Aorta (tissue), 5 donors: ENCODE measurements at places on chromosomes 2 and 18.

- no peak for DNase-seq
Observed at GRCh38 chr2:199926806-199927205, 15.7 kb downstream of the C2orf69 start.

- DNase-seq = no peak
Observed at GRCh38 chr2:51387235-51387634, 355.3 kb upstream of the NRXN1 start.

- DNase-seq = peak; percentile 81
Observed at GRCh38 chr18:74498712-74499627, 2.8 kb downstream of the CNDP2 start.

DNA sequence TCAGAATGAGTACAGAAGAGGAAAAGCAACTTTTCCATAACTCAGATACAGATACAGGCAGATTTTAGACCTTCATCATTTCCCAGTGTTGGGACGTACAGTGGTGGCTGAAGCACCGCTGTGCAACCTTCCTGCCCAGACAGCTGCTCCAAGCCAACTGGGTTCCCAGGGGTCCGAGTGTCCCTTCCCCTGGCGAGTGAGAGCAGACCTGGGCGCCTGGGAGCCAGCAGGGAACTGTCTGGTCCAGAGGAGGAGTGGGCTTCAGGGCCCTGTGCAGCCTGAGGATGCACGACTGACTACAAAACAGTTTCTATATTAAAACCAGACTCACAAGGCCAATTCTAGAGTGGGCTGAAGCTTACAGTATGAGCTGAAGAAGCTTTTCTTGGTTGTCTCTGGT lies 11.1 kb upstream of the OR6B2 start:
- no peak for DNase-seq

GRCh38 chr18:23784832-23785245 lies 95.6 kb downstream of the LAMA3 start:
- no peak for DNase-seq

DNA sequence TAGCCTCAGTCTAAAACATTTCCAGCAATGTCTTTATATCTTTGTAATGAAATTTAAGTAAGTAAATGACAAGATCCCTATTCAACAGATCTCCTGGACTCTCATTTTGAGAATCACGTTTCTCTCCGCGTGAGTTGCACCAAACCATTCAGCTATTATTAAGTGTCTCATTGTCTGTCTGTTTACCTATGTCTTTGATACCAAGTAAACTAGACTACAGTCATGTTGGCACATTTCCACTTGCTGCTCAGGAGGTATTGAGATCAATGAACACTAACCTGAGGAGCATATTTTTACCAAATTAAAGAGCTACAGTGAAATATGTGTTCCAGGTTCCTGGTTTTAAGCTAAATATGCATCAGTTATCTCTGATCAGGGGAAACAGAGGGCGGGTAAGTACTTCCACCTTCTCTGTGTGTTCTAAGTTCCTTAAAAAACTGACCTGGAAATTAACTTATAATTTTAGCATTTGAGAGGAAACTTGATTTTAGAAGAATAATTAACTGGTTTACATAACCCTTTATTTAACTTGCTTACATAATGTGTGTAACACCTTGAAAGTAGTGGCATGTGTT lies 125.8 kb downstream of the OSBPL6 start:
- DNase-seq = no peak

- peak; percentile 77 for DNase-seq
Observed at GRCh38 chr2:231709636-231709980, 1.3 kb downstream of the PTMA start.

DNA sequence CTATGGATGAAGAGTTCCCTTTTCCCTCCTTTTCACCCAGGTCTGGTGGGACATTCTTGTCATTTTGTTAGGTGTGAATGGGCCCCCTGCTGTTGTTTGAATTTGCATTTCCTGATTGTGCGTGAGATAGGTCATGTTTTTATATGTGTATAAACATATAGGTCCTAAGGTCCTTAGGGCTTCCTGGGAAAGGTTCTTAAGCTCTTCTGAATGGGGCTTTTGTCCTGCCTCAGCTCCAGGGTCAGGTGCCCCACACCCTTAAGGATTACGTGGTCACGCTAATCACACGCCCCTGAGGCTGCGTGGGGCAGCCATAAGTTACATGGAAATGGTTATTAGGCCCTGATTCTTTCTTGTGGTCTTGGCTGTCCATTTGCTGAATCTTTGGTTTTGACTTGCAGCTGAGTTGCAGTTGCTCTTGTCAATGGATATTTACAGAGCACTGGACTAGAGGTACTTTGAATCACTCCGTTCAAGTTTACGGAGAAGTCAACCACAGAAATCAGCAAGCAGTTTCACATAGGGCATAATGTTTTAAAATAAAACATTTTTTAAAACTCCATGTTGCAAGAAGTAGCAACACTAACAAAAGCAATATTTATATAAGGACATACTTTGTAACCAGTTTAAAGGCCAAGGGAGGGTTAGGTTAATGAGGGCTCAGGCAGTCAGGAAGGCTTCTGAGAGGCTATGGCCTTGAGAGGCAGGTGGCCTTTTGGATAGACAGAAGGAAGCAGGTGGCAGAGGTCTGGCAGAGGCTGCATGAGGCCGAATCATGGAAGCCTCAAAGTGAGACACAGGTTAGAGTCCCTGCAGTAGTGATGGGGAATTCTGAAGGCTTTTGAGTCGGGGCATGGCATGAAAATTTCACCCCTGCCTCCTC lies 24.2 kb downstream of the LIPG start:
- no peak for DNase-seq

- DNase-seq = no peak
Observed at GRCh38 chr2:1681323-1682180, 62.8 kb downstream of the PXDN start.
